Activated CD8-positive, alpha-beta T cell treated with anti-CD3 and anti-CD28 coated beads for 36 hours (primary cell): ENCODE measurements at places on chromosomes 5 and 9.
A peak's percentile ranks its signal among the peaks of the same experiment; 100 is the strongest.

GRCh38 chr9:10396615-10397014 lies 216.2 kb downstream of the PTPRD start:
- no peak for DNase-seq

GRCh38 chr5:128949847-128950546 lies 15.3 kb upstream of the SLC27A6 start:
- no peak for DNase-seq

GRCh38 chr5:16346380-16346779 lies 119.2 kb downstream of the ZNF622 start:
- no peak for DNase-seq

- no peak for DNase-seq
Measured at GRCh38 chr5:38376404-38376803, 118.0 kb downstream of the EGFLAM start.

GRCh38 chr9:15873573-15874177 lies 320.8 kb downstream of the CCDC171 start:
- no peak for DNase-seq

GRCh38 chr5:42500003-42500599 lies 76.9 kb downstream of the GHR start:
- DNase-seq, result no peak

GRCh38 chr5:169544264-169544950 lies 39.2 kb upstream of the SPDL1 start:
- no peak for DNase-seq

- DNase-seq, result no peak
Measured at GRCh38 chr9:86282979-86283535, 719 bp upstream of the ISCA1 start.

DNA sequence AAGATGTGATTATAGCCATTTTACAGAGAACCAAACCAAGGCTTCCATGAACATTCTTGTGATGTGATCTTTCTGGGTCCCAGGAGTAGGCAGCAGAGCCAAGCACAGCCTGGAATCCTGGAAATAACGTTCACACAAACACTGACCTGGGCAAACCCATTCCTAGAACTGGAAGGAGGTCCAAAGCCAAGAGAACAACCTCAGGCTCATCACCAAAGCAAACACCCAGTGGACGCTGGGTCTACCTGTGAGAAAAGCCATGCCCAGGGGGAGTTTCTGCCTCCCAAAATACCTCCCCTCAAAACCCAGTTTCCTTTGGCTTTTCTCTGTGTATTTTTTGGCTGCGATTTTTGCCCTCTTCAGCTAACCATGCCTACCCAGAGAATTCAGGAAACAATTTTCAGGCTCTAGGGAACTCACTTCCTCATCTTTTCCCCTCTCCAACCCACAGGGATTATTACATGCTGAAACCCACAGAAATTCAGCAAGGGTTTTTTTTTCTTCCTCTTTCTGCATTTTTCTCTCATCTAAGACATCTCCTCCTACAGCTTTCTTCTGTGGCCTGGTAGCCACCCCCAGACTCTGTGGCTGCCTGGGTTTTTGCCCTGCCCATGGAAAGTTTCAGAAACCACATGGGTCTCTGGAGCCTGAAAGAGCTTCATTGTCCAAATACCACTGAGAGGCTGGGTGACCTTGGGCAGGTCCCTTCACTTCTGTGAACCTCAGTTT lies 75.0 kb downstream of the TNC start:
- peak; percentile 68 for DNase-seq

DNA sequence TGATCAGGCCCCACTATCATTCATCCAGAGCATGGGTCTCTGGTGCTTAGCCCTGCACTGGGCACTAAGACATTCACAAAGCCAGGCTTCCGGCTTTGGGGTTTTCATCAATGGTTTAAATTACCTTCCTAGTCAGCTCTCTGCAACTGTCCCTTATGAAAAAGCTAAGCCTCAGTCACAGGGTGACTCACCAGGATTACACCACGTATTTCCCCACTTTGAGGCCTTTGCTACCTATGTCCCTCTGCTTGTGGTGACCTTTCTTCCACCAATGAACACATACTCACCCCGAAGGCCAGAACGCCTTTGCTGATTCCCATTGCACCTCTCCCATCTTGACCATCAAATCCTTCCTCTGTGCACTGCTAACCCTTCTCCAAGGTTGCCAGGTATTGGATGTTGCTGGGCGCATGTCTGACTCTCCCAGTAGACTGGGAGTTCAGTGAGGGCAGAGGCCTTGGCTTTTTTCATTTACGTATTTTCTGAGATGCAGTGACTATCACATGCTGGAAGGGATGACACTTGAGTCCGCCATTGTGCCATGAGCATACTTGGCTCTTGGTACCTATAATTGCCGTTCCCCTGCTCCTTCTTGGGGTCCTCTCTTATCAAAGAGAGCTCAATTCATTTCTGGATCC lies 58.7 kb upstream of the TNFSF8 start:
- peak; percentile 68 for DNase-seq

- DNase-seq, result no peak
Measured at GRCh38 chr5:7435503-7435902, 39.6 kb downstream of the ADCY2 start.

DNA sequence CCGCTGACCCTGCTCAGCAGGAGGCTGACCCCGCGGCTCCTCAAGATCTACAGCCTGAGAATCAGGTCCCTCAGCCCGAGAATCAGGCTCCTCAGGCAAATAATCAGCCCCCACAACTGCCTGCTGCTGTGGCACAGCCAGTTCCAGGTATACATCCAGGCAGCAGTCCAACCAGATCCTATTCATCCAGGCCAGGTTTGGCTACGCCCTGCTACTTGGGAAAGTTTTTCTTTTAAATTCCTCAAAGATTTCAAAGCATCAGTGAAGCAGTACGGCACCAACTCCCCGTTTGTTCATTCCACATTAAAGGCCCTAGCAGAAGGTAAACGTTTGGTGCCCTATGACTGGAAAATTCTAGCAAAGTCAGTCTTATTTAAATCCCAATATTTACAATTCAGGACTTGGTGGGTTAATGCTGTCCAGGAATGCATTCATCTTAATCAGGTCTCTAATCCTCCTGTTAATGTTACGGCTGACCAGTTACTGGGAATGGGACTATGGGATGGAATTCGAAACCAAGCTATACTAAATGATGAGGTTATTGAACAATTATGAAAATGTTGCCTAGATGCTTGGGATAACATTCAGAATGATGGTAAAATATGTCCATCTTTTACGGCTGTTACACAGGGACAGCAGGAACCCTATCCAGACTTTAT lies 102.3 kb downstream of the SYK start:
- no peak for DNase-seq

DNA sequence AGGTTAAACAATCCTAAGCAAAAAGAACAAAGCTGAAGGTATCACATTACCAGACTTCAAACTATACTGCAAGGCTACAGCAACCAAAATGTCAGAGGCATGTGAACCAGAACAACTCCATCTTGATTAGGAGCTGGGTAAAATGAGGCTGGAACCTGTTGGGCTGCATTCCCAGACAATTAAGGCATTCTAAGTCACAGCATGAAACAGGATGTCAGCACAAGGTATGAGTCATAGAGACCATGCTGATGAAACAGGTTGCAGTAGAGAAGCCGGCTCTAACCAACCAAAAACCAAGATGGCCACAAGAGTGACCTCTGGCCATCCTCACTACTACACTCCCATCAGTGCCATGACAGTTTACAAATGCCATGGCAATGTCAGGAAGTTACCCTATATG lies 252.0 kb downstream of the RASEF start:
- peak; percentile 2 for DNase-seq

- DNase-seq, result no peak
Measured at GRCh38 chr5:137587919-137588318, 88.8 kb upstream of the SPOCK1 start.

- DNase-seq, result peak; percentile 66
Measured at GRCh38 chr5:322281-322941, 897 bp downstream of the AHRR start.

DNA sequence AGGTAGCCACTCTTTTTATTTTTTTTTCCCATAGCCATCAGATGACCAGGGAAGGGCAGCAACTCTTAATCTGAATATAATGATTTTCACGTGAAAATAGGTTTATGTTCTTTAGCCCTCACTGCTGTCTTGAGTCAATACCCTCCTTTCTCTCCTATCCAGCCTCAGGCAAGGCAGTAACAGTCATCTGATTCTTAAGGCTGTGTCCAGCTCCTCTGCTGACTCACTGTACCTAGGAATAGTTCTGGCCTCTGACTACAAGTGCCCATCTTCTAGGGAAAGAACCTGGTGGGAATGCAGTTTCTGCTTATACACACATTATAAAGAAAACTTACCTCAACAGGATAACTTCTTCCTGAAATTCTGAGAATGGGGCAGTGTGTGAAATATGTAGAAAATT lies 30.7 kb downstream of the DHX29 start:
- DNase-seq, result no peak

- no peak for DNase-seq
Measured at GRCh38 chr9:712643-713042, 128.9 kb upstream of the DMRT1 start.

- no peak for DNase-seq
Measured at GRCh38 chr5:98524773-98525172, 248.7 kb upstream of the RGMB start.

DNA sequence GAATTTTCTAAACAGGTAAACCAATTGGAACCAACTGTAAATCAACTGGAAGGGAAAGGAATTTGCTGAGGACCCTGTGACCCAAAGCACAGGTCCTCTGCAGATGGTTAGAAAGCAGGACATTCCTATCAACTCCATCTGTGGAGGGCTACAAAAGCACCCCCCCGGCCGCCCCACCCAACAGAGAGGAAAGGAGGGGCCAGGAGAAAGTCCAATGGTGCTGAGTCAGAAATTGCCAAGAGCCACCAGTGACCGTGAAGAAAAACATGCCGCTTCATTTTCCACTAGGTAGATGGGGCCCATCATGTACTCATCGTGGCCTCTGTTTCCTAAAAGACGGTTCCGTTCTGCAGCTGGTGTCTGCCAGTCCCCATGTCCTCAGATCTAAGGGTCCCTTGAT lies 66.3 kb downstream of the RAPGEF1 start:
- DNase-seq, result no peak

GRCh38 chr9:115849679-115850412 lies 303.7 kb upstream of the PAPPA start:
- no peak for DNase-seq

GRCh38 chr9:94084314-94084713 lies at the start of gene PTPDC1:
Gene PTPDC1 (plus strand): TSS chr9:94084464. CDS start chr9:94084531, 67 bp downstream.
- no peak for DNase-seq

GRCh38 chr5:91357806-91358205 lies 25.3 kb downstream of the ARRDC3 start:
- no peak for DNase-seq

GRCh38 chr9:128127990-128128835 lies 684 bp upstream of the PTGES2 start:
- peak; percentile 89 for DNase-seq

DNA sequence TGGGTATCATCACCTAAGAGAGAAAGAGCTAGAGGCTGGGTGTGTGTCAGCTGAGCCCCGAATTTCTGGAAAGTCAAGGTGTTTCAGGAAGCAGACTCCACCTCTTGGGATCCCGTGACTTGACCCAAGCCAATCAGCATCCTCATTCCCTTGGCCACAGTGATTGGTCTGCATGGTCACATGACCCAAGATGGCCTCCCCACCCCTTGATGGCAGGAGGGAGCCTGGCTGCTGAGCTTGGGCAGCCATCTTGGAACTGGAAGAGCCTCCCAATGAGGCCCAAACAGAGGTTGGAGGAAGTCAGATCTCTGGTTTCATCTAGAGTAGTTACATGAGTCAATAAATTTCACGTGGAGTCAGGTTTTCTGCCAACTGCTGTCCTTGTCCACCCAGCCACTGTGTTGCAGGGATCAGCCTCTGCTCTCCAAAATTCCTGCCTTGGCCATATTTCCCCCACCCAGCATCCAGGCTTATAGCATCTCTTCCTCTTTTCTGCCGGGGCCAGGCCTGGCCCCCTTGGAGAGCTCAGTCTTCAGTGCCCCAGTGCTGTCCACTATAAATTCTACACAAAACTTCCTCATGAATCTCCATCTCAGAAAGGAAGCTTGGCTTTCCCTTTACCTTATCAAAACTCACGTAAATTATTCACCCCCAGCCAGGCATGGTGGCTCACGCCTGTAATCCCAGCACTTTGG lies 17.2 kb upstream of the SUSD3 start:
- peak; percentile 54 for DNase-seq

DNA sequence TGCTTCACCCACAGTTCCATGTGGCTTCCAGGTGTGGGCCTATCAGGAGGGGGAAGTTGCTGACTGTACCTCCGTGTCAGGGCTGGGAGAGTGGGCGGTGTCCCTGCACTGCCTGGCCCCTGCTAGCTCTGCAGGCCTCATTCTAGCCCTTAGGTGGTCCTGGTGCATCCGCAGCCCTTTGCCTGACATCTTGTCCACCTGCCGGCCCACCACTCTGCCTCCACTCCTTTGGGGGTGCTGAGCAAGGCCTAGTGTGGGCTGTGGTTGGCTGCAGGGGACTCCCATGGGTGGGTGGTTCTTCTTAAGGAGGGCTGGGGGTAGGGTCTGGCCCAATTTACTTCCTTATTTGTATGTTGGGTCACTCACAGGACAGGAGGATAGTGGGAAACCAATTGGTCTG lies 66.9 kb downstream of the HSPA4 start:
- no peak for DNase-seq

DNA sequence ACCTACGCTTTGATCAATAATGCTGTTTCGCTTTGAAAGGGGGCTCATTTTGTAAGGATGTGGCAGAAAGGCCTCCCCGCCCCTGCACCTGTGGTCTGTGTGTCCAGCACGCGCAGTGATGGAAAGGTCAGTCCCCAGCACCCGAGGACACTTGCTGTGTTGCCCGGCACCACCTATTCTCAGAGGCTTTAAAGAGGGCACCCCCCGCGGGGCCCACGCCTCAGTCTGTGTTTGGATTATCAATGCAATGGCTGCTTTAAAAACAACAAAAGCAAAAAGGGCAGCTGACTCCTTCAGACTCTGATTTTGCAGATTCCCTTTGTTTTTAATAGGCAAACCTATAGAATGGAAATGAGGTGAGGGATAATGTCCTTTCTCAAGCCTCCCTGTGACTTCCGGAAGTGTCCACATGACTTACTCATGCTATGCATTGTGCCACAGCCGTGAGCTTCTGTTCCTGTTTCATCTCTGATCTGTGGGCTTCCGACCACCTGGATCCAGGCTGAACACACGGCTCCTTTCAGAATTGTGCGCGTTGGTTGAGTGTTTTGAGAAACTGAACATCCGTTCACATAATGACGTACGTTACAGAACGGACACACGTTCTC lies 416.2 kb downstream of the IRX2 start:
- no peak for DNase-seq

- DNase-seq, result no peak
Measured at GRCh38 chr5:135162661-135163265, 128.7 kb upstream of the PITX1 start.

DNA sequence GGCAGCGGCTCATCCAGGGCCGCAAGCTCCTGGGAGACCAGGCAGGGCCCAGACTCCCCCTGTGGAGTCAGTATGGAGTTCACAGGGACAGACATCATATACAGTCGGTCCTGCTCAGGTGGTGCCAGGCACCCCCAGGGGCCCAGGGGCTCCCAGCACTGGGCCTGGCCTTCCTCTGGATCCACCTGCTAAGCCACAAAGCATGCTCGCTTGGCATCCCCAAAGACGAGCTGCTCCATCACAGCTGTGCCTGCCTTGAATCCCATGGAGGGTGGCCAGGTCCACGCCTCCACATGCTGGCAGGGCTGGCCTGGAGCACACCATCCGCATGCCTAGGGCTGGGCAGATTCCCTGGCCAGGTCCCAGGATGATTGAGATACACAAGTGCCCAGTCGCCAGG lies 4.6 kb downstream of the BICD2 start:
- no peak for DNase-seq

- DNase-seq, result no peak
Measured at GRCh38 chr5:117761186-117761585, 1186.6 kb upstream of the SEMA6A start.
